DMS 273 treated with DMSO at 0.1 percent for 48 hours (cell line): ENCODE measurements at places on chromosomes 3 and 15.

GRCh38 chr3:4981294-4981664 is 2.0 kb downstream of the BHLHE40 start:
- DNase-seq = no peak

GRCh38 chr3:59432665-59433064 is 382.8 kb upstream of the CFAP20DC start:
- DNase-seq = no peak

DNA sequence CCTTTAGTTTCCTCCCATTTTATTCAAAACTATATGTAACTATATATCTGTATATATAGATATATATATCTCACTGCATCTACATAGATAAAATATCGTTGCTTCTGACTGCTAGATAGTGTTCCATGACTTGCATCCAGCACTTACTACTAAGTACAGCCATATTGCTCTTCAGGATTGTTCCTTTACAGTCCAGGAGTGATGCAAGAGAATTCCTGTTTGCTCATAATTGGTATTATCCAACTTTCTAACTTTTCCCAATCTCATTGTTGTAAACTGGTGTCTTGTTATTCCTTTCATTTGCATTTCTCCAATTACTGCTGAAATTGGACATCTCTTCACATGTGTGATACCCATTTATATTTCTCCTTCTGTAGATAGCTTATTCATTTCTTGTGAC is 99.8 kb upstream of the STRIT1 start:
- DNase-seq = no peak

- DNase-seq = peak; percentile 73
These were observed 83.6 kb upstream of the AKAP13 start for GRCh38 chr15:85296615-85297402.

DNA sequence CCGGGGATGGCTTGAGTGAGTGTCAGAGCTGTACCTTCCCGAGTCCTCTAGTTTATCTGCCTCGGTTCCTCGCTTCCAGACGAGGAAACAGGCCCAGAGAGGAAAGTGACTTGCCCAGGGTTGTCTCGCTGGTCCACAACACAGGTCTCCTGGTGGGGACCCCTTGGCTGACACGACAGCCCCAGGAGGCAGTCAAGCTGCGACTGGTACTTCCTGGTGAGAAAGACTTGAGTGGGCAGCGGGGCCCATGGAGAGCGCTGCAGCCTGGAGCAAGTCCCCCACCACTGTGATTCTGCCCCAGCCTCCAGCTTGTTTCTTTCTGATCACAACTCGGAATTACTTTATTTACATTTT is 600 bp upstream of the CHRNA5 start:
- DNase-seq = no peak

GRCh38 chr15:57031605-57032004 is 113.2 kb downstream of the TCF12 start:
- DNase-seq = no peak

DNA sequence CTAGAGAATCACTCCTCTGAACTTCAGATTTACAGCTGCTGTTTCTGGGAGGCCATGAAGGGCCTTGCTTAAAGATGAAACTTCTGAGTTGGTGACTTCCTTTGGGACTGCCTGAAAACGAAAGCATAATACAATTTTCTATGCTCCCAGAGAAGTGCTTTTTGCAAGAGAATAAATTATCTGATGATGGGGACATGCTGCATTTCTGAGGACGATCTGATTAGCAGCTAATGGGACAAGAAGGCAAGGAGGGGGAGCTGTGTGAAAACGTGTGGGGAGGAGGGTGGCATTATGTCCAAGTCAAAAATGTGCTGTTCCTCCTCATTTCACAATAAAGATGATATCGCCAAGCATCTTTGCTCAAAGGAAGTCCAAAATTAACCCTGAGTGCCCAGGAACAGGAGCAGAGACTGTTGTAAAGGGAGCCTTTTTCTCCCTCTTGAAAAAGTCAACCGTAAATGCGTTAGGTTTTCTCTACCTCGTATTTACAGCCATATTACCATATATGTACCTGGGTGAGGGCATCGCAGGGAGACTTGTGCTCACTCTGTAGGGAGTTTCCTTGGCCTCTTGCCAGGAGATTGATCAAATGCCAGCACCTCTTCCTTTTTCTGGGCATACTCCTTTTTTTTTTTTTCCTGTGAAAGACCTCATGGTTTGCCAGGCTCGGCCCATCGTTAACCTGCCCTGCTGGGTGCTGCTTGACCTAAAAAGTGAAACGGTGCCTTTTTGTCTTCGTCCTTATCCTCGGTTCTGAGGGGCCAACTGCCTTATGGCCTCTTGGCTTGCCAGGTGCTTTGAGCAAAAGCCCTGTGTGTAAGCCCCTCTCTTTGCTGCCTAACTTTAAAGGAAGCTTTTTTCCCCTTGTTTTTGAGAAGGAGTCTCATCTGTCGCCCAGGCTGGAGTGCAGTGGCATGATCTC is 11.5 kb downstream of the ITPR1 start:
- DNase-seq = peak; percentile 2

DNA sequence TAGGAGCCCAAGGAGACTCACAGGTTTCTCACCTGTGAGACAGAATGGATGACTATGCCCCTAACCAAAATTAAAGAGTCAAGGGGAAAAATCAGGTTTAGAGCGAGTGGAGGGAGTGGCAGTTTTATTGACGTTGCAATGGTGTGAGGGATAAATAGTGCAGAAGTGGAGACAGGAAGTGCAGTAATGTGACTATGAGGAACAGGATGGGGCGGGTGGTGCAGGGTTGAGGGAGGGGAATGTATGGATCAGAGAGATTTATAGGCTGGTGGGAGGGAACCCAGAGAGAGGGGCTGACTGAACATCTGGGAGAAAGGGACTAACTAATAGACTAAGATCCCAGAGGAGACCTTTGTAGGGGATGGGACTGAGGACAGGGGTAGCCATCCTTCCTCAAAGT is 26.5 kb downstream of the EIF2AK4 start:
- DNase-seq = no peak

DNA sequence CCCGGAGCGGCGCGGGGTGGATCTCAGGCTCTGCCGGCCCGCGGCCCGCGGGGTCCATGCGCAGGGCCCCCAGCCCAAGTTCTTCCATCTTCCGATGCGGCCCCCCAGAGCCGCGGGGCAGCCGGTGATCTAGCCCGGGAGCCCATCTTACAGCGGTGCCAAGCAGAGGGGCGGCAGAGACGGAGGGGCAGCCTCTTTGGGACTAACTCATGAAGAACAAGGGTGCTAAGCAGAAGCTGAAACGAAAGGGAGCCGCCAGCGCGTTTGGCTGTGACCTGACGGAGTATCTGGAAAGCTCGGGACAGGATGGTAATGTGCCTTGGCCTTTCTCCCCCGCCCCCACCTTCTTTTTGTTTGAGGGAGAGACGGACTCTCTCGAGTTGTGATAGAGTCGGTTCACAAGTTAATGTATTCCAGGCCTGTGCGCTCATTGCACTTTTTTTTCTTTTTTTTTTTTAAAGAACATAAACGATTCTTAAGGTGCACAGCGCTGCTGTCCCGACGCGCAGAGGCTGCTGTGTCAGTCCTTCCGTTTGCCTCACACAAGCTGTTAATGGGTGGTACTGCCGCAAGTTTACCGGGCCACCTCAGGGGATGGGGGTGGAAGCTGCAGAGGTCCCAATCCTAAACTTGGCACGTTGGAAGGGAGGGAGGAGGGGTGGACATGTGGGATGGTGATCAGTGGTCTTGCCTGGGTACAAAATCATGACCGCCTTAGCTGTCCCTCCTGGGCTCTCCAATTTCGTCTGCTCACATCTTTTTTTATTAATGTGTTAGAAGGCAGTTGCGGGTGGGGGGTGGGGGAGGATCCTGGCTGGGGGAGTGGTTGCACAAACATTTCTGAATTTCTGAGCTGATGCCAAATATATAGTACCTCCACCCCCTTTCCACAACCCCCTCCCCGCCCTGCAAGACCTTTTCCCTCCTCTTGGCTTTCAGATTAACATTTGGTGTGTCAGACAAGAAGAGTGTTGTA is 801 bp downstream of the ARHGAP31 start:
- peak; percentile 86 for DNase-seq

DNA sequence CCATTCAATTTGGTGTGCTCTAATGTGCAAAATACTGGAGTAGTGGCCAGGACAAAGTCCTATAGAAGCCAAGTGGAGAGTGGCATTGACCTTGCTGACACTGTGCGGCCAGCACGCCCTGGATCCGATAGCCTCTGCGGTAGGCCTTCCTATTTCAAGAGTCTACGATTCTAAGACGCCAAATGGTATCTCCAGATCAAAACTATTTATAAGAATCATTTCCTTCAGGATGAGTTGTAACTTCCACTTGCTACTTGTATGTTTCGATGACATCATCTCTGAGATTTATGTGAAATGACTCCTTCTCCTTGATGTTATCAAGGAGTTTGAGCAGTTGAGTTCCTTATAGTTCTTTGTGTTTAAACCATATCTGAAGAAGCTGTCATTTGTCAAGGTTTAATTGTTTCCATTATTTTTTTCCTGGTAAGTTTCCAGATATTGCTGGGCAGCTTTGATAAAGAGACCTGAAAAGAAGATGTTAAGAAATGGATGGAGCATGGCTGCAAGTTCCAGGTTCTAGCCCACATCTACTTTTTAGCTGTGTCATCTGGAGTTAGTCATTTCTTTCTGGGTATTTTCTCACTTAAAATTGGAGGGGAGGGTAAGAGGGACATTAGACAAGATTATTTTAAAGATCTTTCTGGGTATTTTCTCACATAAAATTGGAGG is 71.8 kb downstream of the TMEM44 start:
- DNase-seq = no peak

DNA sequence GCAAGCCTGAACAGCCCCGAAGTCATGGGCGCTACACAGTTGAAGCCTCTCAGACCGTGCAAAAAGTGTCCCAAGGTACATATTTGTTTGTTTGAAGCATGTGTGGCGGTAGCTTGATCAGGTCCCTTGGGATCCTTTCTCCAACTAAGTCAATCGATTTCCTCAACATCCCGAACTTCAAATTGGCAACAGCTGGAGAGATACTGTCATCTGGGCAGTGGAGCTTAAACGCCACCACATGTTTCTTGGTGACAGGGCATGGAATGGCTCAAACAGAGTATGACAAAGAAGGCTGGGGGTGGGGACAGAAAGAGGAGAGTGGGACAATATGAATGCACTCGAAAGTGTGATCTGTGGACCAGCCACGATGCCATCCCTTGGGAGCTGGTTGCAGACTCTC is 84.9 kb upstream of the PSMD6 start:
- DNase-seq = no peak

- DNase-seq = no peak
These were observed 4.4 kb upstream of the TMEM62 start for GRCh38 chr15:43128980-43129335.

GRCh38 chr15:57272771-57273357 is 103.4 kb upstream of the CGNL1 start:
- DNase-seq = no peak

- DNase-seq = no peak
These were observed 19.8 kb downstream of the CYP19A1 start for GRCh38 chr15:51318382-51319150.

DNA sequence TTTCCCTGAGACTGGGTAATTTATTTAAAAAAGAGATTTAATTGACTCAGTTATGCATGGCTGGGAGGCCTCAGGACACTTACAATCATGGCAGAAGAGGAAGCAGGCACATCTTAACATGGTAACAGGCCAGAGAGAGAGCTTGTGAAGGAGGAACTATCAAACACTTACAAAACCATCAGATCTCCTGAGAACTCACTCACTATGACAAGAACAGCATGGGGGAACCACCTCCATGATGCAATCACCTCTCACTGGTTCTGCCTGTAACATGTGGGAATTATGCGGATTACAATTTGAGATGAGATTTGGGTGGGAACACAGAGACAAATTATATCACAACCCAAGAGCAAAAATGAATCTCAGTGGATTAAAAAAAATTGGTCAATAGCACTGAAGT is 416.0 kb upstream of the TMCO5A start:
- no peak for DNase-seq

DNA sequence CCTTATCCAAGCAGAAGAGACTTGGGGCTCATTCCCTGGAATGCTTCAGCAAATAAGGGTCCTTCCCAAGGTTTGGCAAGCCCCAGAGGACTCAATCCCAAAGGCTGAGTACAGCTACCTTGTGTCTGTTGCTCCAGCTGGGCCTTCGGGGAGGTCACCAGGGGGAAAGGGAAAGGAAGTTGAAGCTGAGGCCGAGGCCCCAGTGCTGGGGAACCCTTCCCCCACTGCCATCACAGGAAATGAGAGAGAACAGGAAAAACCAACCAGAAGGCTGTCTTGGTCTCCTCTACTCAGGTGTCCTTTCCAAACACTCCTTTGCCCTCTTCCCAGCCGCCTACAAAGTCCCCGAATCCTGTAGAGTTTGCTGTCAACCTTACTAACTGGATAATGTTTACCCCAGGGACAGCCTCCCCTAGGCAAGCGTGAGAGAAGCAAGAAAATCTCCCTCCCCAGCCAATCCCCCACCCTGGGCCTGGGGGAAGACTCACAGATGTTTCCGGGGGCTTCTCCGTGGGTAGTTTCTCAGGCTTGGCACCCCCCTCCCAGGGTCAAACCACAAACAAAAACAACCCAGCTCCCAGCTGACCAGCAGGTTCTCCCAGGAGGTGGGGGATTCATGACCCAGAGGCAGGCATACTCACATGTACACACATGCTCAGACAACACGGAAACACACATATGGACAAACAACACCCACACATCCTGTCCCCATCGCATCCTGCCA is 5.5 kb downstream of the CSRNP1 start:
- DNase-seq = no peak

DNA sequence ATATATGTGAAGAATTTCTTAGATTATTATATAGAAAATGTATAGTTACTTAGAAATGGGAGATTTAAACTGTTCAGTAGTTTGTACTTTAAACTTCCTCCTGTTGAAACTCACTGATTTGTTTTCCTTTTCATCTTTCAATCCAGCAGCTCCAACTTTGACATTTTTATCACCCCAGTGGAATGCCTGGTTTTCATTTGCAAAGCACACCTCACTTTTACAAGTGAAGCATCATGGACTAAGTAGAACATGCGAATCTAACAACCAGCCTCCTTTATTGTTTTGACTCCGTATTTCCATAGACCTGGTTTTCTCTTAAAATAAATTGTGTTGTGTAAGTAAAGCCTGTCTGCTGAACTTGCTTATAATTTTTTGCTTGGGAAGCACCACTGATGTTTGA is 97.8 kb upstream of the ROBO2 start:
- no peak for DNase-seq

GRCh38 chr3:11555211-11555782 is 88.4 kb downstream of the VGLL4 start:
- DNase-seq = no peak

- no peak for DNase-seq
These were observed 10.7 kb downstream of the BMF start for GRCh38 chr15:40097968-40098476.

DNA sequence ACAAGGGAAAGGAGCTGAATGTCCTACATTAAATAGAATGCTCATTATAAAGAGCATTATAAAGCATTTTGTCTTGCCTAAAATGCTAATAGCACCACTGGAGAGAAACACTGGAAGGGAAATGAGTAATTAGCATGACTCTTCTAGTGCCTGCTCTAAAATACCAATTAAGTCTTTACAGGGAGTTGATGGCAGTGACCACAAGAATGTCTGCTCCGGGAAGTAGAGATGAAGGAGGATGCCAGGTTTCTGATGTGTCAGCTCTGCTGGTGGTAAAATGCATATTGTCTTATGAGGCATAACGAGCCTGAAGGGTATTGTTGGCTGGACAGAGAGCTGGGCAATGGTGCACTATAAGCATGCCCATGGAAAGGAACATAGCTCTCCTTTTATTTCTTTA is 49.5 kb downstream of the MYLK start:
- DNase-seq = no peak
